ENCODE measurements at places on chromosomes 12 and 14.

DNA sequence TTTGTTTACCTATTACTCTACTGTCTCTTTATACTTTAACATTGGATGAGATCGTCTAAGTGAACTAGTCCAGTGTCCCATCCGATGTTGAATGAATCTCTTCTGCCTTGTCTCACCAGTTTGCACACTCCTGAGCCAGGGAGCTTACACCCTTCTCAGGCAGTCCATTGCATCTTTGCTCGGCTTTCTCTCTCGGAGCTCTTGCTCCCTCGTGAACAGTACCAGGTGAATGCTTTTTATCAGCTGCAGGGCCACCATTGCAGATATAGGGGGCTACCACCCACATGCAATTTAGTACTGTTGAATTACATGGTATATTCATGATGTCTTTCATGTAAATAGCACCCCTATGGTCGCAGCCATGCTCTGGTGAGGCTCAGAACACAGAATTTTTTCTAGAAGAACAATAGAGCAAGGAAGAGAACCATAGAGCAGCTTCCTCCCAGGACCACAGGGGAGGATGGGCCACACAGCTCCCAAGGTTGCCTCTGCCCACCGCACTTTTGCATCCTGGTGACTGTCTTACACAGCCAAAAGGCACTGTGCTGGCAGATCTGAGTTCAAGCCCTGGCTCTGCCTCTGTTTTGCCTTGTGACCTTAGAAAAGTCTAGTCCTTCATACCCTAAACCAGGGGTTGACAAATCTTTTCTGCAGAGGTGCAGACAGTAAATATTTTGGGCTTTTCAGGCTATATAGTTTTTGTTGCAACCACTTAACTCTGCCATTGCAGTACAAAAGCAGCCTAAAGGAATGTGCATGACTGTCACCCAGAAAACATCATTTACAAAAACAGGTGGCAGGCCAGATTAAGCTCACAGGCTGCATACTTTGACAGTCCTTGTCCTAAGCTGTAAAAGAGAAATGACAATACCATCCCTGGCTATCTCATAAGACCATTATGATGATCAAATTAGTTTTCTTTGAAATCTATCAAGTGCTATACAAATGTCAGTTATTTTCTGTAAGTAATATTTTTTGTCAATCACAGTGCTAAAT is 35.4 kb downstream of the PLEKHG7 start:
- DNase-seq: no peak

DNA sequence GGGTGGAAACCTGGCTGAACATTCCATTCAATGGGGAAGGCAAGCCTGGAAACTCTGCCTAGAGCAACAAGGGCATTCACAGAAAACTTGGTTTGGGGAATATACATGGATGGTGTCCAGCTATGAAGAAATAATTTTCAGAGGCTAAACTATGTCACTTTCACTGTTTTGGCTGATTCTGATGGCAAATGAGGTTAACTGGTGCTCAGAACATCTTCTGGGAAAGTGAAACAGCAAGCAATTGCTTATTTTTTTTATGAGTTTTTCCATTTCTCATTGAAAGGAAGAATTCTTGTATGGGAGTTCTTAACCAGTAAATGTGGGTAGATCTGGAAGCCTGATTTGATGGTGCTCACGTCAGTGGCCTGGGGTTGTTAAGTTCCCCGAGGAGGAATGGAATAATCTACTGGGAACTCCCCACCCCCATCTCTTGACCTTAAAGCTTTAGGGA is 132.8 kb upstream of the BTG1 start:
- DNase-seq: no peak

DNA sequence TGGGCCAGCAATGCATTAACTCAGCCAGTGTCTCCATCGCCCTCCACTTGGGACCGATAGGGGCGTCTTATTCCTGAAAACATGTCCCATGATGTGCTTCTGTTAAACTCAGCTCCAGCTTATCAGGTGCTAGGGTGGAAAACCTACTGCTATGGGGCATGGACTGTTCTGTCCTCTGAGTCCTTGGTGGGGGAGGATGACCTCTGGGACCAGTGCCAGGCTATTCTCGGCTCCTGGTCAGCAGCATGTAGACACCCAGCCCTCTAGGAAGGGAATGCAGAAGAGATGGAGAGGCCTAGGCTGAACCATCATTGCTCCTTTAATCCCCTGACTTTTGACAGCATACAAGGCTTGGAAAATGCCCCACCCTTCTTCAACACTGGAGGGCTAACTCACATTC is 486.2 kb downstream of the MED13L start:
- DNase-seq: no peak

DNA sequence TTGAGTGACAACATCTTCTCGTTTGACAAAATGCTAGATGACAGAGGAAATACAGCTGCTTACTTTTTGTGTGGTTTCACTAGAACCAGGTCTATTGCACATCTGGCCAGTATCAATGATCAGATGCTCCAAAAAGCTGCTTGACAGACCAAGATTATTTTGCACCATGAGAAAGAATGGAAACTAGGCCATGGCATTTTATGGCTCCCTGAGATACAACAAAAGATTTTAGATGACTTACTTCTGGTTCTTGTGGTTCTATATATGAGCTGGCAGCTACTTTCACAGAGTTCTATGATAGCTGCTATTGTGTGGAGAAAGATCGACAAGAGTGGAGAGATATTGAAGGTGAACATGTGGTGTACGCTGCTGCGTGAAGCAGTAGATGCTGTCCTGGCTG is 25.9 kb upstream of the PPFIBP1 start:
- no peak for DNase-seq

DNA sequence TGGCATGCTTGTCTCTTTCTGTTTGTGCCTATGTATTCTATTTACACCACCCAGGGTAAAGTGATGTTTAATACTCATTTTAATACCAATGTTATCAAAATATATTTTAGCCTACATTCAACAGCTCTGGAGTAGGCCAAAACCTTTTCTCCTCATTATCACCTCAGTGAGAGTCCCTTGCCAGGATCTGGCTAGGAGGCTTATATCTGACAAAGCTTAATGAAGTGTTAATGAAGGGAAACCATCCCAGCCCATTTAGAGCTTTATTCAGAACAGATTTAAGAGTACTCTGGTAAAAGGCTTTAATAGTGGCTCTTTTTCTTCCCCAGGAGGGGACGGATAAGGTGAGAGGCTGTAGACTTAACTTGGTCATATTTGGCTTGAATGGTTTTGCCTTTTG is 137.6 kb downstream of the GRIN2B start:
- DNase-seq: no peak

DNA sequence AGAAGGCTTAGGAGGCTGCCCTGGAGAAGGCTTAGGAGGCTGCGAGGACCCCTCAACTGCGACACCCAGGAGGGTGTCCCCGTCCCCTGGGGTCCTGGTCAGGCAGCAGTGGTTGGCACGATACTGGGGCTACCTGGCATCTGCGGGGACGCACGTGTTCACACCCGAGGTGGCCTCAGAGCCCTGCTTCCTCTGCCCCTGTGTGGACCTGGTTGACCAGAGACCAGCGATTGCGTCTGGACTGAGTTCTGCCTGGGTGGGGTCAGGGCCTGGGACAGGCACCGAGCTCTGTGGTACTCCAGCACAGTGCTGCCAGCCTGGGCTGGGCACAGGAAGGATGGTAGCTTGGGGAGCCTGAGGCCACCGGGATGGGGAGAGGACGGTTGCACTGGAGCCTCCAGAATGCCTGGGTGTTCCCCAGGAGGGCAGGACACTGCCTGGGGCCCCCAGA is 735 bp downstream of the ASPG start:
- no peak for DNase-seq

- DNase-seq: no peak
Measured at GRCh38 chr12:1560704-1561103, 33.7 kb downstream of the FBXL14 start.

GRCh38 chr12:123356159-123356670 is 8.4 kb downstream of the SBNO1 start:
- DNase-seq: no peak

GRCh38 chr12:92133171-92133570 is 12.5 kb downstream of the BTG1 start:
- no peak for DNase-seq

GRCh38 chr12:22539055-22539454 is 5.3 kb downstream of the C2CD5 start:
- no peak for DNase-seq

DNA sequence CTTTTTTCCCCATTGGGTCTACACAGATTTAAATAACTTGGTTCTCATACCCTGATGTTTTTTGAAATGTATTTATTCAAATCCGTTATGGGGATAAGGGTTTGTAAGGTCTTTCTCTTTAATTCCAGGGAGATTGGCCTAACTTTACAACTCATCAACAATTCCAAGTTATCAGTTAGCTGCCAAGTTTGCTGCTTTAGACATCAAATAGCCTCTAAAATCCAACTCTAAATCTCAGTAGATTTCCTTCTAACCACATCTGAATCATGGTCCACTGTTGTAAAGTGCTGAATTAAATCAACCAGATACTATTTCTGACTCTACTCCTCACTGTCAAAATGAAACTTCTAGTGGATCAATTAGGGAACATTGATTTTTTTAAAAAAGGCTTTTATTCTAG is 364.1 kb upstream of the E2F7 start:
- DNase-seq: no peak

DNA sequence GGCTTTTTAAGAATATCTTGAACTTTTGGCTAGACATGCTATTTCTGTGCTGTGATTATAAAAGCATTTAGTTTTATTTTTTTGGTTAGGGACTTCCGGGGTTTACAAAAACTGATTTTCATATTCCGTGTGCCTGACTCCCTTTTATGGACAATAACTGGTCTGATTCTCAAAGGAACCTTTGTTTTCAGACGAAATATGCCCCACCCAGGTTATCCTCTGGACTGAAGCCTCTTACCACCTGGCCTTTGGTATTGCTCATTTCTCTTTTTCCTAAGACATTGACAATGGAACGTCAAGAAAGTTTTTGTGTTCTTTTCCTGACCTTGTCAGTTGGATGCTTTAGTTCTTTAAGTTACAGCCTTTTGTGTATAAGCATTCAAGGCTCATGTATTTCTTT is 10.8 kb downstream of the TIGAR start:
- no peak for DNase-seq

DNA sequence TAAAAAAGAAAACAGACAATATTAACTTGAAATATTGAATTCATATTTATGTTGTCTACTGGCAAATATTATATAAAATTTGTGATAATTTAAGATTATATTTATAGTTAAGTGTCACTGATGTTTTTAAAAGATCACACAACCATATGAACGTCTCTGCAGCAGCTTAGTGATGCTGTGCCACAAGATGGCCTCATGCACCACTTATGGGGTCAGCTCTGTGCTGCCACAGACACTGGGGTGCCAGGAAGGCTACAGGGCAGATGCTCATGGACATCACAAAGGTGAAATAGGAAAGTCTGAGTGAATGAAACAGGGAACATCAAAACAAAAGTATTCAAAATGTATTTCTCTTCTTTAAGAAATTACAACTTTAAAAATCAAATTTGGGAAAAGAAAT is 13.1 kb downstream of the ATXN3 start:
- no peak for DNase-seq

DNA sequence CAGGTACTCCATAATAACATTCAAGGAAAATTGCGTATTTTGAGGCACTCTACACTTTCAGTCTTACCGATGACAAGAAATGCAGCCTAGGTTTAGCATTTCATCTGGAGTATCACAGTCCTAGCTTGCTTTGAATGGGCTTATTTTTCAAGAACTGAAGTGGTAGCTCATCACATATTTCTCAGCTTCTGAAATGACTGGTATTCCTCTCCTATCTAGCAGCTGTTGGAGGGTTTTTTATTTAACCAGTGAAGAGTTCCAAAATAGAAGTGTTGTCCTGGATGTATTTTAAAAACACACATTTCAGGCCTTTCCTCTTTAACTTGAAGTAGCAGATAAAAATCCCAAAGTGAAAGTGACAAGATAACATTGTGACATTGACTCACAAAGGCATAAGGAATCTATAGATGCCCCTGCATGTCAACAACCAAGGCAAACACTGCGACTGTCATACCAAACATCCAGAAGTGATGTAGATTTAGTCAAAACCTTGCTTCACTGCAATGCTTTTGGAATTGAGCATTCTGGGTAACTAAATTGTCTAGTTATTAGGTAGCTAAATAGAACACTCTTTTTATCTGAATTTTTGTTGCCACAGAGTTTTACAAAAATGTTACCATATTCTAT is 182.2 kb upstream of the FBXO33 start:
- DNase-seq: no peak

DNA sequence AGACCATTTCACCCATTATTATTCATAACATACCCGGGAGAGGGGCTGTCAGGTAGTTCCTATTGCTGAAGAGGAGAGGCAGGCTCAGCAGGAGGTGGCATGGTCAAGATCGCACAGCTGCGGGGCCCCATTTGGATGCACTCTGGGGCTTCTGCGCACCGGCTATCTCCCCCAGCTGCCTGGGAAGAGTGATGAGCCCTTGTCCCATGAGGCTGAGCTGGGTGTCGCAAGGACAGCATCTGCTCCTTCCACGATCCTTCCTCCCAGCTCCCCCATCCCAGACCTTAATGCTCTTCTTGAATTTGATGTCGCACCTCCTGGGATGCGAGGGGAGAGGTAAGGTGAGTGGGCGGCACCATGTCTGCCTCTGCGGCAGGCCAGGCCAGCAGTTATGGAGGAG is 62.6 kb downstream of the SLC24A4 start:
- DNase-seq: no peak

DNA sequence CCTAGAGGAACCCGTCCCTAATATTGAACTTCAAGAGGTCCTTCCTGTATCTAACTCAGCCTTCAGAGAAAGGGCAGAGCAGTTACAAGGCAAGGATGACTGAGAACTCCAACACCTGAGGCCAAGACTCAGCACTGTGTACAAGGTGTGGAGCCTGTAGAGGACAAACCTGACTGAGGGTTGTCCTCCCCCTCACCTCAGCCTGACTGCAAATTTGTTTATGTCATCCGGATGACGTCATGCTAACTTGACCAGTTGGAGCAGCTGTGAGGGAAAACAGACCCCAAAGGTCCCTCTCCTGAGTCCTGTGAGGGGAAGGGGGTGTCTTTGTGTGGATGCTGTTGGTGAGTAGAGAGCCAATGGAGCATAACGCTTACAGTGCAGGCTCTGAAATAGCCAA is 4.3 kb downstream of the CRACR2A start:
- DNase-seq: no peak

- DNase-seq: peak; percentile 37
Measured at GRCh38 chr12:2794191-2794735, 507 bp upstream of the FKBP4 start.

DNA sequence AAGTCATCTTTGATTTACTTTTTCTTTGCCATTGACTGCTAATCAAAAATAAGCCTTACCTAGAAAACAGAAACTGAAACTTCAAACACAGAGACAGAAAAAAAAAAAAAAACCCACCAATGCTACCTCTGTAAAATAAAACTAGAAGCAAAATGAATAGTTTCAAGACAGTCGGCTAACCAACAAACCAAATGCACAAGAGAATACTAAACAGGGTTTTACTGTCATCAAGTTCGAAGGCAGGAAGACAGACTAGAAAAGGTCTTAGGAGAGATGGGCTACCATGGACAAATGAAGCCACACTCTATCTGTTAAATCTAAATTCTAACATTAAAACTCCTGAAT is 59.5 kb downstream of the SEL1L start:
- DNase-seq: no peak

GRCh38 chr14:95190857-95191256 is 33.5 kb upstream of the DICER1 start:
- DNase-seq: peak; percentile 8
